IPS-NIHi11 (cell line): ENCODE measurements at places on chromosomes 2 and 18.

GRCh38 chr2:74984947-74985637, 26.6 kb downstream of the POLE4 start:
- DNase-seq = peak; percentile 33

GRCh38 chr2:134312482-134312881, 58.6 kb downstream of the MGAT5 start:
- DNase-seq = no peak

GRCh38 chr18:48569915-48570264, 31.1 kb downstream of the CTIF start:
- DNase-seq = no peak

DNA sequence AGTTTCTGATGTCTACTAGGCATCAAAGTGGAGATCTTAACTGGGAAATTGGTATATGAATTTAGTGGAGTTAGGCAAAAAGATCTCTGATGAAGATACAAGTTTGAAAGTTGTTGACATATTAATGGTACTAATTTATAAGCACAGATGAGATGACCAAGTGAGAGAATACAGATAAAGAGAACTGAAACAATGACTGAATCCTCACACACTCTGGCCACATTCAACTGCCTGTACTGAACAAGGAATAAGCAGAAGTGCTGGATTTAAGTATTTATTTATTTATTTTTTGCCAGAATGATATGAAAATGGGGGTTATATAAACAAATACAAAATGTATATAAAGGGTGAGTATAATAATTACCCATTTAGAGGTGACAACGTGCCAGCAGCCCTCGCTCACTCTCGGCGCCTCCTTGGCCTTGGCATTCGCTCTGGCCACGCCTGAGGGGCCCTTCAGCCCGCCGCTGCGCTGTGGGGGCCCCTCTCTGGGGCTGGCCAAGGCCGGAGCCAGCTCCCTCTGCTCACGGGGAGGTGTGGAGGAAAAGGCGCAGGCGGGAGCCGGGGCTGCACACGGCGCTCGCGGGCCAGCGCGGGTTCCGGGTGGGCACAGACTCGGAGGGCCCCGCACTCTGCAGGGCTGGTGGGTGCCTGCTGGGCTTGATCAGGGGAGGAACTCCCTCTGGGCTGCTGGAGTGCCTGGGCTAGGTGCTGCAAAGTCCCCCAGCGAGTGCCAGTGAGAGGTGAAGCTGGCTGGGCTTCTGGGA, 1363.9 kb upstream of the CRIM1 start:
- no peak for DNase-seq

- DNase-seq = no peak
These were observed 59.7 kb downstream of the SPP2 start for GRCh38 chr2:234110219-234110618.

GRCh38 chr18:13054336-13054735, 63.2 kb downstream of the CEP192 start:
- DNase-seq = no peak

DNA sequence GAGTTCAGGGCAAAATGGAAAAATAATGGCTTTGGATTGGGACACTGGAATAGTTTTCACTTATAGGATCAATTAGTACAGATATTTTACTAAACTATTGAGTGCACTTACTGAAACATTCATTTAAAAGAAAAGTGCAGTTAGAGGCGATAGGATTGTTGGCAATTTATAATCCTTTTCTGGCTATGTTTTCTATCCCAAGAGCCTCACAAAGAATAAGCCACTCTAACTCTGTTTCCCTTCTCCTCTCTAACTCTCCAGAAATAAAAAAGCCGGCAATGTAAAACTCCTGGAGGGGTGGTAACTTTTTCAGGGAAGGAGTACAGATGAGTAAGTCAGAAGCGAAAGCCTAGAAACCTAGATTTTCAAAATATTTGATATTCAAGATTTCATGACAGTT, 91.3 kb downstream of the EPHA4 start:
- DNase-seq = no peak

GRCh38 chr2:182951948-182952663, 85.7 kb upstream of the FRZB start:
- no peak for DNase-seq

GRCh38 chr2:56687169-56687568, 503.4 kb downstream of the CCDC85A start:
- no peak for DNase-seq

DNA sequence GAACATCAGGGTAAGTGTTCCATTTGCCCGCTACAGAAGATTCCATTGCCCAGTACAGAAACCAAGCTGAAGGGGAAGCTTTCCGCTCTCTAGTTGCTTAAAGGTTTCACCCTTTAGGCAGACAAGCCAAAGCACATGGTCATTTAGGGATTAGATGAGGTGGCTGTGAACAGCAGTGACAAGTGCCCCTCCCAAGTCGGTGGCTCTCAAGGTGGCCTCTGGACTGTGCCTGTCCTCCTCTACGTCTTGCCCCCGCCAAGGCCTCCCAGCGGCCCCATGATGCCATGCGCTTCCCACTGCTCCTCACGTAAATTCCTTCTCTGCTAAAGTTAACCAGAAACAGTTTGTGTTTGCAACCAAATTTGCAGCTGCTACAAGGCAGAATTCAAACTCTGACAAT, 24.2 kb upstream of the PTPN4 start:
- no peak for DNase-seq

- peak; percentile 22 for DNase-seq
These were observed 618 bp upstream of the LYPD1 start for GRCh38 chr2:132670496-132671150.

- no peak for DNase-seq
These were observed 21.7 kb upstream of the UGP2 start for GRCh38 chr2:63819765-63820717.
